ENCODE measurements at places on chromosomes 6 and 20.

- DNase-seq: no peak
Observed at GRCh38 chr6:31574106-31575061, 981 bp upstream of the TNF start.

- no peak for DNase-seq
Observed at GRCh38 chr6:129495652-129496051, 214.3 kb downstream of the ARHGAP18 start.

- DNase-seq: no peak
Observed at GRCh38 chr6:88574031-88574430, 389.4 kb downstream of the RNGTT start.

DNA sequence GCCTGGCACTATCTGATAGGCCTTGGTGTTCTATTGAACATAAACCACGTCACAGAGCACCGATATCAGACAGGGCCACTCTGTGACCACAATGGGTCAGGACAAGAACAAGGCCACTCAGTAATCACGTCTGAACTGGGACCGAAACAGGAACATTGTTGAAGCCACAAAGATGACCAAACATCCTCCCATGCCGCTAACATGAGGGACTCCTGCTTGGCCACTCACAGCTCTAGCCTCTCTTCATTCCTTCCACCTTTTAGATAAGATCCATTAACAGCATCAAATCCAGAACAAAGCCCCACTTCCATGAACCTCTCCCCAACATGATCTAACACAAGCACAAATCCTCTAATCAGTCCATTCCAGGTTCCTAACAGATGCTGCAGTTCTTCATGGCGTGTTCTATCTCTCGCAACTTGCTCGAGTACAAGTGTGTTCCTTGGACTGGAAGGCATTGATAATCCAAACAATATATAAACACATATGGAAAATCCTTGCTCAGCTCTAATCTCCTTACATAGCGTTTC lies 7.4 kb downstream of the SIRT5 start:
- DNase-seq: no peak

GRCh38 chr6:141131616-141132015 lies 1001.1 kb upstream of the GJE1 start:
- DNase-seq: no peak
